ENCODE measurements at places on chromosomes 5 and 9. TPM values are rescaled to one million over a fixed set of nuclear protein-coding genes. Genes with fewer than 3 reads are reported as not detected.

TMOD1 gene
- 0.52 TPM for total RNA-seq

TMC1 gene
- total RNA-seq = not detected

F2RL1 gene
- total RNA-seq = 40.7 TPM

HEMGN gene
- not detected for total RNA-seq

LRRTM2 gene
- not detected for total RNA-seq

DNA sequence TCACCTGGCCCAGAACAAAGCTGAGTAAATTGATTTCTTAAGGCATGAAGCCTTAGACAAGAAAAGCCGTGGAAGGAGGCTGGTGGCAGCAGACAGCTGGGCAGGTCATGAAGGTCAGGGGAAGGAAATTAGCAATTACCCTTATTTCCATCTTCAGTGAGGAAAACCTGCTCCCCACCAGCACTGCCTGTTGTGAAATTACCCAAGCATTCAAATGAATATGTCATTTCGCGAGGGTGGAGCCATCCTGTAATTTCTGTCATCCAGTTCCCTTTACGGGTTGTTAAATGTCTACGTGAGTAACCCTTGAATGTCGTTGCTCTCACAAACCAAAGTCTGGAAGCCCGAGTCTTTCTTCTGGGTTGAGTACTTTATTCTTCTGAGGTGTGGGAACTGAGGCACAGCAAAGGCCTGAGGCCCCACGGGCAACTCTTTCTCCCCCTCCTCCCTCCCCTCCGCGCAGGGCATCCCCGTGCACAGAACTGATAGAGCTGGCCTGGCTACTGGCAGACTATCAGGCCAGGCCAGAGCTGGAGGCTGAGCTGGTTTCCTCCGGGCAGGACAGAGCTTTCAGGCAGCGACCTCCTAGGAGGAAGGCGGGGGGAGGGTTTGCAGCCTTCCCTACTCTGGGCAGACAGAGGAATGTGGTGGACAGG lies 22.0 kb upstream of the AK3 start:
- DNase-seq = peak; percentile 72

GRCh38 chr5:116645627-116646026 lies 71.0 kb upstream of the SEMA6A start:
- no peak for DNase-seq

GRCh38 chr5:75567710-75568109 lies 43.5 kb upstream of the ANKDD1B start:
- DNase-seq = no peak
